ENCODE measurements at places on chromosomes 16 and 17.
A peak's percentile ranks its signal among the peaks of the same experiment; 100 is the strongest.

DNA sequence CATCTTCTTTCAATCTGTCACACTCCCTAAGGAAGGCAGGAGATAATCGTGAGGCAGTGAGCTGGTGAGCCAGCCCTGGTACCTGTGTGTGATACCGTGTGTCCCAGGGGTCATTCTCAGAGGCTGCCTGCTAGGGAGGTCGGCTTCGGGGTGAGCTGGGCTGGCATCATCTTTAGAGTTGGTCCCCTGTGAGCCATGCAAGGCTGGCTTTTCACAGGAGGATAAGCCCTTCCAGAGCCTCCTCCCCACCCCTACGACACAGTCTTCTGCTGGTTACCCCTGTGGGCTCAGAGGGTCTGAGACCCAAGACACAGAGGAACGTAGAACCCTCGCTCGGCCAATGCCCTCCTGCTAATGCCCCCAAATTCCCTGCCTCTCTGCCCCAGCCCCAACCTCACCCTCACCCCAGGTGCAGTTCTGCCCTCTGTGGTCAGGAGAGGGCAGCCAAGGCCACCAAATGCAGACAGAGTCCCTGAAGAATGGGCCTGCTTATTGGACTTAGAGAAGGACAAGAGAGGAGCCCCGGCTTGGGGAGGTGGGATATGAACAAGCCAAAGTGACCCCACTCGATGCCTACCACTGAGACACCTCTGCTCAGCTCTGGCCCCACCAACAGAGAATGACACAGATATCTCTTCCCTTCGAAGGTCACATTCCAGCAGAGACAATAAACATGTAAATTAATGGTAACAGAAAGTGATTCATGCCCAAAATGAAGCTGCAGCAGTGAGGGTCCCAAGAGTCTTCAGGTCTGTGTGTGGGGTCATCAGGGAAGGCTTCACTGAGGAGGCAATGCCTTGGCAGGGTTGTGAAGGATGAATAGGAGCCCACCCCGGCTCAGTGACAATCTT is 80.8 kb upstream of the CCL1 start:
- peak; percentile 11 for DNase-seq

DNA sequence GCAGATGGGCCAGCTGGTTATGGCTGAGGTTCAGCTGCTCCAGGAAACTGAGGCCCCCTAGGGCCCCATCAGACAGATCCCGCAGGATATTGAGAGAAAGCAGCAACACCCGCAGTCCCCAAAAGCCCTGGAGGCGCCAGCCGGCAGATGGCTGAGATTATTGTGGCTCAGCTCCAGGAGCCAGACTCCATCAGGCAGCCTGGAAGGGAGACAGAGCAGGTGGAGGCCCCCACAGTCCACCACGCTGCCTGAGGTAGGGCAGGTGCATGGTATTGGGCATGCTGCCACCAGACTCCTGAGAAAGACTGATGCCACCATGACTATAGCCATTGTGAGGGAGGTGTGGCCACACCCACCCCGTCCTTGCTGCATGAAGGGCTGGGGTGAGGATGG is 9.5 kb upstream of the TMEM101 start:
- peak; percentile 94 for DNase-seq

DNA sequence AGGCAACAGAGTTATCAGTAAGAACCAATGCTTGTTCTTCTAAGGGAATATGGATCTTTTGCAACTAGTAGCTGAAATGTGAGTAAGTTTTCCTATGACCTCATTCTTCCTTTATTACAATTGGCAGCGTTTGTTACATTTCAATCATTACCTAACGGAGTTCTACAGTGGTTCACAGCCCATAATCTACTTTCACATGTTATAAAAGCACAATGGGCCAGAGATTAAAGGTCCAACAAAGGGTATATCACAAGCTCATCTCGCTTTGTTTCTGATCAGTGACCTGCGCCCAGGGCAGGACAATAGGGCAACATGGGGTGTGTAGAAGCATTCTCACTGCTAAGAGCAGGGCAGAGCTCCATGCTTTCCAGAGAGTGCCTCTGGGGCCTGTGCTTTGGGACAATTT is 279.9 kb upstream of the DYNLRB2 start:
- no peak for DNase-seq

- DNase-seq, result no peak
These were observed 744 bp upstream of the GGNBP2 start for GRCh38 chr17:36544044-36544306.

GRCh38 chr16:88483392-88483641 is 30.2 kb downstream of the ZFPM1 start:
- no peak for DNase-seq

- DNase-seq, result no peak
These were observed 87.0 kb downstream of the IRX3 start for GRCh38 chr16:54199487-54200160.

DNA sequence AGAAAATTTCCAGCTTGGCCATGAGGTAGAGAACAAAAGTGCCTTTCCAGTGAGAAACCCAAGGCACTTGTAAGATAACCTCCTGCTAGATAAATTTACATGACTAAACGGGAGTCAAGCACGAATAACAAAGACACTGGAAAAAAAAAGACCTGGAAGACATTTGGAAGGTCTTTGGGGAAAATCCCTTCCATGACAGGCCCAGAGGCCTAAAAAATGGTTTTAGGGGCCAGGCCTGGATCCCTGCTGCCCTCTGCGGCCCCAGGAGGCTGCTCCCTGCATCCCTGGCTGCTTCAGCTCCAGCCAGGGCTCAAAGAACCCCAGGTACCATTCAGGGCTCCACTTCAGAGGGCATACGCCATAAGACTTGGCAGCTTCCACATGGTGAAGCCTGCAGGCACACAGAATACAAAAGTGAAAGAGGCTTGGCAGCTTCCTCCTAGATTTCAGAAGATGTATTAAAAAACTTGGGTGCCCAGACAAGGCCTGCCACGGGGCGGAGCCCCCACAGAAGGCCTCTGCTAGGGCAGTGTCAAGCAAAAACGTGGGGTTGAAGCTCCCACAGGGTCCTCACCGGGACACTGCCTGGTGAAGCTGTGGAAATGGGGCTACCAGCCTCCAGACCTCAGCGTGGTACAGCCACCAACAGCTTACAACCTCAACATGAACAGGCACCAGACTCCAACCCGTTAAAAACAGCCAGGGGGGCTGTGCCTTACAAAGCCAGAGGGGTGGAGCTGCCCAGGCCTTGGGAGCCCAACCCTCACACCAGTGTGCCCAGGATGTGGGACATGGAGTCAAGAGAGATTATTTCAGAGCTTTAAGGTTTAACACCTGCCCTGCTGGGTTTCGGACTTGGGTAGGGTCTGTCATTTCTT is 77.1 kb downstream of the SDK2 start:
- DNase-seq, result no peak

DNA sequence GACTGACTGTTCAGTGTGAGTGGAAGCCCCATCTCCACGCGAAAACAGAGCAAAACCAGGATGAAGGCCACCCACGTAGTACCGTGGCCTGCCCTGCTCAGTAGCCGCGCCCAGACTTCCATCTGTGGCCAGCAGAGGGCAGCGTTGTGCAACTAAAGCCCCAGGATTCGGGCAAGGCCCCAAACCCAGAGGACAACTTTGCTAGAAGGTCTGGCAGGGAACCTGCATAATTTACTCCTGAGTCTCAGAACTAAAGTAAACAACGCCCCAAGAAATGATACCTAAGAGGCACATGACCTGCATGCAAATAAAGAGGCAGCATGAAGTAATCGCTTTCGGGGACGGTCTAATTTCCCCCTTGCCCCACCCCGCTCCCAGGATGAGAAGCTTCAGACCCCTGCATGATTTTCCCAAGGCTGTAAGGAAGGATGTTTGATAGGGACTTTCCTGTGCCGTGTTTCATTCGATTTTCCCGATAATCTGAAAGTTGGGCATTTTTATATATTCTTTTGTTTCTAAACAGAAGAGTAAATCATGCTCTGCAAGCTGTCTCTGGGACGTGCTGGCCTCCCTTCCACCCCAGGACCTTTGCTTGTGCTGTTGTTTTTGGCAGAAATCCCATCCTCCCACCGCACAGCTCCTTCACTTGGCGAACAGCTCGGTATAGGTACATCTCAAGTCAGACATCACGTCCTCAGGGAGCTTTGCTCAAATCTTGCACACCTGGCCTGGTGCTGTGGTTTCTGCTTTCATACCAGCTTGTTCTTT is 18.6 kb downstream of the HSBP1 start:
- DNase-seq, result peak; percentile 11

DNA sequence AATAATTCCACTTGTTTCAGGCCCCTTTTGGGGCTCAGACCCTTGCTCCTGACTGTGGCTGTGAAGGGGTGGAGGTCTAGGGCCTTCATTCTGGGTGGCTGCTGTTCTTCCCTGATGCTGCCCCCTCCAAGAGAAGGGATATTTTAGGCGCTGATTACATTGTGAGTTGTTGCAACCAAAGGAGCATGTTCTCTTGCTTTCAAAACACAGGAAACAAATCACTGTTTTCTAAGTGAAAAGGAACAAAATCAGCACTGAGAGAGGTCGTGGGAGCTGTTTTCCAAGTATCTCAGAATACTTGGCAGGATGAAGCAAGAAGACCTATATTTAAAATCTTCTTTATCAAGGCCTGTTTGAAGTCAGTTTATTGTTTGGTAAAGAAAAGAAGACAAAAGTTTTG is 25.3 kb upstream of the SEC14L1 start:
- DNase-seq, result no peak

DNA sequence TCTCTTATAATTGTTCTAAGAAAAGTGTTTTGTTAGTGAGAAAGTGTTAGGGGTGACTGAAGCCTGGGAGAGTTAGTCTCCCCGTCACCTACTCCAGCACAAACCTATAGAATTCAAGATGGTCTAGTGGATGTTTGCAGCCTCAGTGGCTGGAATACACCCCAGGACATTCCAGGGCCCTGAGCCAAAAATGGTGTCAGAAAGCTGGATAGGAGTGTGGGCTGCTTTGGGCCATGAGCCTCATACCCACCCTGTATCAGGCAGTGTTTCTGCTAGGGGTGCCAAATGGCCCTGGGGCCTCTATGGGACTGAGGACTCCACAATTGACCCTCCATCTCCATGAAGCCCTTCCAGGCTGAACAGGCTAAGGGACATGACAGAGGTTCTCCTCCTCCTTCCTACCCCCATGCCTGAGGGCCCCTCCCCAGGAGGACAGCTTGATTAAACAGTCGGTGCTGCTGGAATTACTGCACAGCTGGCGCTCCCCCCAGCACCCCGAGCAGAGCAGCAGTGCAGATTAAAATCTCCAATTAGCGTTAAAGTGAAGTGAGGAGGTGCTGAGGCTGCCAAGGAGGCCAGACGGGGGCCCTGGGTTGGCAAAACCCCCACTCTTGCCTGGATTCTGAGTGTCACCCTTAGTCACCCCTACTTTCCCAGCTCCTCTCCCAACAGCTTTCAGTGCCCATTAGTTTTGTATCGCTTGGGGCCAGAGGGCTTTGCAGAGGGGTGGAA is 59.1 kb downstream of the NEUROD2 start:
- DNase-seq, result peak; percentile 68

GRCh38 chr17:39772415-39772814 is 34.7 kb downstream of the GRB7 start:
- DNase-seq, result no peak

DNA sequence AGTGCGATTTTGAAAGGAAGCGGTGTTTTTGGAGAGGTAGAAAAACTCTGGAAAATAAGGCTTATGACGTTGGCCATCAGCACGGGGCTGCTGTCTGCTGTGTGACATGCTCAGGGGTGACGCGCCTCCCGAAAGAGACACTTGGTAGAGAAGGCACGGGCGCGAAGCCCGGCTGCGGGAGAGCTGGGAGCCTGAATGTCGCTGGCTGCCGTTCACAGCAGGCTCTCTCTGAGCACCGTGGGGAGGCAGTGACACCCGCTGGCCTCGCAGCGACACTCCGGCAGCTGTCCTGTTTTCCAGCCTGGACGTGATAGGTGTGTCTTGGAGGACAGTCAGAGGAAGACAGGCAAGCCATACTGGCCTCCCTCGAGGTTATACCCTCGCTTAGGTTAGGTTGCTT is 759.1 kb upstream of the RBFOX1 start:
- peak; percentile 73 for DNase-seq

- DNase-seq, result no peak
These were observed 12.1 kb upstream of the EDC4 start for GRCh38 chr16:67860589-67861398.

DNA sequence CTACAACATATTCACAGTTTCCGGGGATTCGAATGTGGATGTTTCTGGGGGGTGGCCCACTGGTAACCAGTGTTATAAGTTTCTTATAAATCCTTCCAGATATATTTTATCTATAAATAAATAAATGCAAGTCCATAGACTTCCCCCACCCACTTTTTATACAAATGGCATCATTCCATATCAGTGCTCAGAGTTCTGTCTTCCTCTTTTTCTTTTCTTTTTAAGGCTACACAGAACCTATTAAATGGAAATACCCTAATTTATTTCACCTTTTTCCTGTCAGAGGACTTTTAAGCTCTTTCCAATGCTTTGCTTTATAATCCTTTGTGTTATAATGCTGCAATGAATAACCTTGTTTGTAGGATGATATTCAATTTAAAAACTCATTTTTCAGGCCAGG is 3.8 kb downstream of the LGALS9 start:
- no peak for DNase-seq

DNA sequence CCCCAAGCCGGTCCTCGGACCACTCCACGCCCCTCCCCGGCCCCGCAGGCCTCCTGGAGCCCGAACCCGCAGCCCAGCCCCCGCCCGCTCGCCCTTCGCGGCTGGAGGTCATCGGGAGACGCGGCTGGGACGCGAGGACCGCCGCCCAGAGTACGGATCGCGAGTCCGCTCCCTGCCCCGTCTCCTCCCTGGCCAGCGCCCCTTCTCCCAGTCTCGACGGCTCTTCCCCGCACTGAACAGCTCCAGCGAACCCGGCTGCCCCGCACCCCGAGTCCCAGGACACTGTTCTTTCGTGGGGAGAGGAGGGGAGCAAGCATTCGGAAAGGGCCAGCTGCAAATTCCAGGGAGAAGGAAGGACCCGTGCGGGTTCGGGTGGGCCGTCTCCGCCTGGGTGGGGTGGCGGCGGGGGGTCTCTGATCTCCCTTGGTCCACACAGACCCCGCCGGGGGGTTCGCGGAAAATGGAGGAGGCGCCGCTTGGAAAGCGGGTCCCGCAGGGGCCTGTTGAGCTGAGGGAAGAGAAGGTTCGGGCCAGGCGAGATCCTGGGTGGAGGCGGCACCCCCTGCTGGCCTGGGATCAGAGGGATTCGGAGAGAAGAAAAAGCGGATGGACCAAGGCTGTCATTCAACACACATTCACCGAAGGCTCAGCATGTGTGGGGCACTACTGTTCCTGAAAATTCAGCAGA is 632 bp upstream of the RTN4RL1 start:
- peak; percentile 85 for DNase-seq

DNA sequence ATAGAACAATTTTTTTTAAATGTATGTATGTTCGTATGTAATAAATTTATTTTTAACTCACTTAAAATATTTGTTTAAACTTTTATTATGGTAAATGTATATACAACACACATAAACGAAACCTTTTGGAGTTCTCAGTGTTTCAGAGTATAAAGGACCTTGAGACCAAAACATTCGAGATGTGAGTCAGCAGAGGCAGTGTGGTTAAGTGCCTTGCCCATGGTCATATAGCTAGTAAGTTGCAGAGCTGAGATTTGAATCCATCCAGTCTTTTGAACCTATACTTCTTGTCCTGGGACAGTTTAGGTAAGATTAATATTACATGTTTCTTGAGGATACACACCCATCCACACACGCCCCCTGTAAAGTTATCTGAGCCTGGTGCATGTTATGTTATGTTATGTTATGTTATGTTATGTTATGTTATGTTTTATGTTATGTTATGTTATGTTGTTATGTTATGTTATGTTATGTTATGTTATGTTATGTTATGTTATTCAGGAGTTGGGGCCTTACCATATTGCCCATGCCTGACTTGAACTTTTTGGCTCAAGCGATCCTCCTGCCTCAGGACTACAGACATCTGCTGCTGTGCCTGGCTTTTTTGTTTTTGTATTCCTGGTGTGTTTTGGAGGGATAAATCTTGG is 41.8 kb downstream of the TNRC6A start:
- no peak for DNase-seq

GRCh38 chr16:77775911-77776909 is 12.2 kb upstream of the VAT1L start:
- no peak for DNase-seq

- DNase-seq, result no peak
These were observed 60.6 kb upstream of the CRYM start for GRCh38 chr16:21338537-21339268.
